ENCODE measurements at places on chromosomes 4 and X. TPM values are rescaled to one million over a fixed set of nuclear protein-coding genes. Genes with fewer than 3 reads are reported as not detected.

Gene NPY5R
- total RNA-seq: not detected

Gene GPRASP3
- 3.6 TPM for total RNA-seq

DNA sequence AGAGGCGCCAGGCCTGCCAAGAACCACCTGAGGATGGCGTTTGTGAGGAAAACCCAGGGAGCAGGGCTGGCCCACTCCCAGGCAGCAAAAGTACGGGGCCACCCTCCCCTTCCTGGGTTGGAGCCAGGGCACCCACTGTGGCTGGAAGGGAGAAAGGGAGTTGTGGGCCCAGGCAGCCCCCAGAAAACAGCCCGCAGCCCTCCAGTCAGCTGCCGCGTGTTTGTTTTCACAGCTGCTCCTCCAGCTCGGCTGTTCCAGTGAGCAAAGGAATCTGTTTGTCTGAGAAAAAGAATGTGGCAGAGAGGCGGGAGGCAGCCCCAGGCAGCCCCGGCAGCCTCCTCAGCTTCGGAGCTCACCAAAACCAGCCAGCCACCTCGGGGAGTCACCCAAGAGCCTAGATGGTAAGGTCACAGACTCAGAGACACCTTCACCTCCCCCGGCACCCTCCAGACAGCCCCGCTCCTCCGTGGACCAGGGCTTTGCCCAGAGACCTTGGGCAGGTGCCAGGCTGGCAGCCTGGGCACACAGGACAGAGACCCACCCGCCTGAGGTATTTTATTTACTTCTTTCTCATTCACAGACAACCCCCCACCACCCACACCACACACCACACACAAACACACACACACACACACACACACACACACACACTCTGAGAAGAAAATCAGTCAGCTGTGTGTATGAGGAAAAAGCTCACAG is 338.1 kb downstream of the BCOR start:
- no peak for DNase-seq

Gene P2RY10
- not detected for total RNA-seq

- no peak for DNase-seq
Observed at GRCh38 chr4:25449270-25449669, 72.2 kb downstream of the ANAPC4 start.

DNA sequence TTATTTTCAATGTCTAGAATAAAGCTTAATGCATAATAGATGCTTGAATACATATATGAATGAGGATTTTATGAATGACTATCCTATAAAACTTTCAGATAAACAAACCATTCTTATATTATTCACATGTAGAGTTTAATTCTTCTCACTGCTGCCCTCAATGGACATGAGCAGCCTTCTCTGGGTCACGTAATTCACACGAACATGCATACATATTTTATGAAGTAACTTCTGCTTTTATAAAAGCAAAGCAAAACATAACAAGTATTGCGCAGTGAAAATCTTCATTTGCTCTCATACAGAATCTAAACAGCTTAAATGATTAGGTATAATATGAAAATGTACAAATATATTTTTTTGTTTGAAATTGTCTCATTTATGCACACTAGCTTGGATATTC is 116.7 kb downstream of the TMA16 start:
- no peak for DNase-seq

GRCh38 chr4:134501973-134502643 is 300.5 kb upstream of the PABPC4L start:
- DNase-seq: no peak

DNA sequence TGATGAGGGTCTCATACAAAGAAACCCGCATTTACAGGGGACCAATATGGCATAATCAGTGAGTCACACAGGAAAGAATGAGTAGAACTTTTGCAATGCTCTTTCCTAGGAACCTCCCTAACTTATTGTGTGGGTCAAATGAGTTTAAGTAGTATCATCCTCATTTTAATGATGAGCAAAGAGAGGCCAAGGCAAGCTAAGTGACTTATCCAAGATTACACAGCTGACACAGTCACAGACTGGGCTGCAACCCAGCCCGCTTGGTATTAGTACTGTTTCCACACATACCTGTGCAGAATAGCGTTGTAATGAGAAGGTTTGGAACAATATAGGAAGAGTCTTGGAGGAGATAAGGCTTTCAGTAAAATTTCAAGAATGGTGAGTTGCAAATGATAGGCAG is 91.0 kb upstream of the PPP1R2C start:
- no peak for DNase-seq

DNA sequence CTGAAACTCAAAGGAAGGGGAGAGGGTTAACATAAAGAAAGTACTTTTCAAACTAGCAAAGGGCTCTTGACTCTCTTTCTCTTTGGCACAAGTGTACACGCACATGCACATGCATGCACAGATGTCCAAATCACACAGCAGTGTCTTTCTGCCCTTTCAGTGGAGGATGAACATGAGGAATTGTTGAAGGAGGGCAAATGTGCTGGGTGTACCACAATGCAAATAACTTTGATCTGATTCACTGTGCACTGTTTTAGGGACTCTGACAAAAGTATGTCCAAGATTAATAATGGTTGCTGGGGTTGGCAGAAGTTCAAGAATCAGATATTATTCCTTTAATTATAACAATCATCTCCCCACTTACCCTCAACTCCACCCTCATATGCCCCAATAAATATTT is 93.8 kb downstream of the GPC4 start:
- DNase-seq: no peak

DNA sequence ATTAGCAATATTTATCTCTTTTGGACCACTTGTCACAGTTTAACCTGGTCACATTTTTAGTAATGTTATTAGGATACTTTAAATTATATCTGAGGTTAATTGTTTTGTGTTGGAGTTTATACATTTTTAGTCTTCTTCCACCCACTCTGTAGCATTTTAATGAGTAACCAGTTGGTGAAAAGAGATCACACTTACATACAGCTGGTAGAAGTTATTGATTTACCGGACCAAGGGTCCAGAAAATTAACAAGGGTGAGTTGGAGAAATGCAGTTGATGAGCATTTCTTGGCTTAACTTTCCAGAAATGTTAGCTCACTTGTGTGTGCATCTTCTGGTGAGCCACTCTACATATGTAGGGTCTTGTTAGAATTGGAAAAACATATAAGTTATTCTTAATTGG is 219.6 kb downstream of the GRXCR1 start:
- no peak for DNase-seq

- no peak for DNase-seq
Observed at GRCh38 chr4:110793381-110793801, 170.5 kb upstream of the PITX2 start.

DNA sequence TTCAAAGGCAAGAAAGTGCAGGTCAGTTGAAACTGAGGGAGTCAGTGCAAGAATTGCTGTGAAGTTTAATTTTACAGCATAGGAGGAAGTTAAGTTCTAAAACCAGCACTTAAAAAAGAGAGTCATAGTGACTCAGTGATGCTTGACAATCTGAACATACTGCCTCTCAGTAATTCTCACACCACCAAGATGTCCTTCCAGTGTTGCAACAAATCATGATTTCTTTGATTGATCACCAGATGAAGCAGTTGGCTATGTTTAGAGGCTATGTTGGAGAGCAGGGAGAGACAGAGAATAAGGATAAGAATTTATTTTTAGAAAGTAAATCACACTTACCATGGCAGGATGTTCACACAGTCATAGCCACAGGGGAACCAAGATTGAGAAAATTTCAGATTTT is 13.2 kb downstream of the TRIM2 start:
- DNase-seq: no peak

Gene SLC2A9
- total RNA-seq: 3.8 TPM

- no peak for DNase-seq
Observed at GRCh38 chr4:145177511-145177905, 2.9 kb downstream of the OTUD4 start.

Gene SNX12
- total RNA-seq: 69.6 TPM

DNA sequence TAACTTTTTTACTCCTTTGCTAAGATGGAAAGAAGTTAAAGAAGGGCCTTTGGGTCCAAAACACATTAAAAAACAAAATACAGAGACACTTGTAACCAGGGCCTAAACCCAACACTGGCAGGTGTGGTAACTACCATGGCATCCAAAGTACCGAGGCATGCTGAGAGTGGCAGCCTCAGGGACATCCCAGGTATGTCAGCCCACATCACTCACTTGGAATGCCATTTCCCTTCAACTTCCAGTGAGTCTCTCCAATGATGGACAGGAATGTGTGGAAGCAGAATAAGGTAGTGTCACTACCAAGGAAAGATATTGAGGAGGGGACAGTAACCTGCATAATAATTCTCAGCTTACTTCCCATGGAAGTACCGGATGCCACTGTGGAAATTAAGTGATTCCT is 79.5 kb upstream of the SCOC start:
- DNase-seq: no peak

Gene HSD17B13
- total RNA-seq: not detected

- no peak for DNase-seq
Observed at GRCh38 chr4:1209821-1210220, 37.4 kb upstream of the SPON2 start.

Gene DCLK2
- total RNA-seq: 10.0 TPM

Gene CXCL13
- total RNA-seq: not detected

Gene CT45A5
- not detected for total RNA-seq

Gene SLC10A4
- not detected for total RNA-seq

- DNase-seq: no peak
Observed at GRCh38 chr4:100466501-100466900, 51.3 kb downstream of the EMCN start.

Gene NUP62CL
- not detected for total RNA-seq

GRCh38 chr4:180840142-180840541 is 1403.1 kb upstream of the TENM3 start:
- no peak for DNase-seq

GRCh38 chrX:129667412-129667811 is 12.7 kb upstream of the APLN start:
- DNase-seq: no peak

DNA sequence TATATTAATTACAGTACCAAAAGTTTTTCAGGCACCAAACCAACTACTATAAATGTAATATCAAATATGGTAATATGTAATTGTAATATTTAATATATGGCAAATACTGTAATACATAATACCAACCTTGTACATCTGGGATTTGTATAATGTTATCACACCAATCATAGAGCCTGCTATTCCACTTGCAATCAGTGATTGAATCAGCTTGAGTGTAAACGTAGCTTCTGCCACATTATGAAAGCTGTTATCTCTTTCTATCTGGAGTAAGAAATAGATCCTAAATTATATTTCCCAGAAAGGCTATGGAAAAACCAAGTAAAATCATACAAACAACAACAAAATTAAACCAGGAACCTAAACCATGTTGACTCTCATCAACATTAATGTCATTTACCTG is 24.7 kb upstream of the NEUROG2 start:
- no peak for DNase-seq

DNA sequence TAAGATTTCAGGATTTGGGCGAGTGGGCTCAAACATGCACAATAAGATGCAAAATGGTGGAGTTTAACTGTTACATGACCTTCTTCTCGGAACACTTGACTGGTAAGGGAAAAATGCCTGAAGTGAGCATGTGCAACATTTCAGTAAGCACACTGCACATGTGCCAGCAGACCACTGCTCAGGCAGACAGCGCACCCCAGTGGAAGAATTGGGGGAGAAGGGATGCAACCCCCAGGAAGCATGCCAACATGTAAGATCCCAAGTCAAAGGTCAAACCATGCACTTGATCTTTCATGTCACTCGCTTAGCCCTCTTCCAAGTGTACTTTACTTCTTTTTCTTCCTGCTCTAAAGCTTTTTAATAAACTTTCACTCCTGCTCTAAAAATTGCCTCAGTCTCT is 256.3 kb downstream of the CENPC start:
- DNase-seq: no peak

Gene SMR3B
- total RNA-seq: not detected

Gene IL21
- not detected for total RNA-seq

GRCh38 chrX:107826238-107827029 is 768 bp downstream of the MID2 start:
- DNase-seq: no peak

DNA sequence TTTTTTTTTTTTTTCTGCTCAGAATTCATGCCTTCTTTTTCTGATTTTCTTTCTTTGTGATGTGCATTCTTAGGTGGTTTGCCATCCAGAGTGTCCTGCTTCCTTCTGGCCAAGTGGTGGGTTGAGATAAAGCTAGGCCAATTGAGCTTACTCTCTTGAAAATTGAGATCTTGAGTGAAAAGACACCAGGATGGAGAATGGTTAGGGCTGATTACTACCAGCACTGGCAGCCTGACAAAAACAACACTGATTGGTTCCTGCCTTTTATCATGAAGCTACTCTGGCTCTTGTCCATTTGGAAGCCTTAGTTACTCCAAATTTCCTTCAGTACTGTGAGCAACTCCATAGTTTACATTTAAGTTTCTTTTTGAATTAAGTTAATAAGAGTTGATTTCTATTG is 404.0 kb downstream of the PPARGC1A start:
- DNase-seq: no peak

DNA sequence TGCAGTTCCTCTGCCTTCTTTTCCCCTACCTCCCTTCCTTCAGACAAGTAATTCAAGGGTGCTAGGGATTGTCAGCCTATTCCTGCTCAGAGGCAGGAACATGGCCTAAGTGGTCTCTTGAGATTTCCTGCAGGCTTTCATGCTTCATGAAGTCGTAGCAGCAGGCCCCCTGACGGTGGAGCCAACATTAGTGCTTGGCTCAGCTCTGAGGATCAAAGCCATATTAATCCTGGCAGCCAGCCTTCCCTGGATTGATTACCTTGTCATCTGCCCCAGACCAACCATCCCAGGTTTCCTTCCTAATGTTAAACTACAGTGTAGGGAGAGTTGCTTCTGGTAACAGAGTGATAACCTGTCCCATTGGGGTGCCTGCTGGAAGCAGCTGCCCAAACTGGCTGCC is 84.1 kb downstream of the SLC16A2 start:
- no peak for DNase-seq

DNA sequence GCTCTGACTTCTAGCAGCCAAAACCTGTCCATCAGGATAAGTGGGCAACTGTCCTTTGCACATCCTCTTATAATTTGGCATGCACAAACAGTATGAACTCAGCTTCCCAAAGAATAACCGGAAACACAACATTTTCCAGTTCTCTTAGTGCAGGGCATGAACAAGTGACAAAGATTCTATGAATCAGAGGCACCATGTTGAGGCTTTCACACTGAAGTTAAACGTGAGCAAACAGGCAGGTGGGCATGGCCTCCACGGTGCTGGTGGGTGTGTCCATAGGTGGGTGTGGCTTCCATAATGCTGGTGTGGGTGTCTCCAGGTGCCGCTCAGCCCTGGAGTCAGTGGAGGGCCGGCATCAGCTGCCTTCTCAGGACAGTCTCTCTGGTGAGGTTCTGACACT is 196.5 kb downstream of the SMIM20 start:
- no peak for DNase-seq

DNA sequence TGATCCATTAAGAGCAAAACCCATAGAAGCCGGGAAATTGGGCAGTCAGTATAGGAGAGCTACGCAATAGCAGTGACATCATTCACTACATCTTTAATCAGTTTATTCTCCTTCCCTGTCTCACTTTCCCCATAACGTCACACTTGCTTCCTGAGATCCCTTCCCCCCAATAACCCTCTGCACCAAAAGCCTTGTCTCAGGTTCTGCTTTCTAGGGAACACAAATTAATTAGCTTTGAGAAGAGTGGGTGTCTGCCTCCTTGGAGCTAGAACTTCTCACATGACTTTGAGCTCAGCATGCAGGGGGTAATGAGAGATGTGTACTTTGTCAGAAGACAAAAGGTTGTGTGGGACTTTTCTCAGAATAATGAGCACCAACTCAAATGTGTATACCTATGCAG is 128.3 kb upstream of the MAOA start:
- DNase-seq: no peak
